Panc1 (cell line): ENCODE measurements at places on chromosomes 1 and 21.

DNA sequence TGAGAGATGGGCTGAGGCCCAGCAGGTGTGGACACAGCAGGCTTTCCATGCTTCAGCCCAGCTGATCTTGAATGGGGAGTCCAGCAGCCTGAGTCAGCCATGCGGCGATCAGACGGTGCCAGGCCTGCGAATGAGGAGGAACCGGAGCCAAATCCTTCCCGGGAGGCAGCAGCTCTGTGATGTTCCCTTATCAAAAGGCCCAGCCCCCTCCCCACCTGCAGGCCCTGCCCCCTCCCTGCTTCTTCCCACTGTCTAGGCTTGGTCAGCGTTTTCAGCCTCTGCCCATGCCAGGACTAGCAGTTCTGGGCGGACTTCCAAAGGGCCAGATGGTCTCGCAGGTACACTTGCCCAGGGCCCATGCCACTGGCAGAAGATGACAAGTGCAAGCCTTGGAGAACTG lies 253.8 kb downstream of the KAZN start:
- DNase-seq = no peak

DNA sequence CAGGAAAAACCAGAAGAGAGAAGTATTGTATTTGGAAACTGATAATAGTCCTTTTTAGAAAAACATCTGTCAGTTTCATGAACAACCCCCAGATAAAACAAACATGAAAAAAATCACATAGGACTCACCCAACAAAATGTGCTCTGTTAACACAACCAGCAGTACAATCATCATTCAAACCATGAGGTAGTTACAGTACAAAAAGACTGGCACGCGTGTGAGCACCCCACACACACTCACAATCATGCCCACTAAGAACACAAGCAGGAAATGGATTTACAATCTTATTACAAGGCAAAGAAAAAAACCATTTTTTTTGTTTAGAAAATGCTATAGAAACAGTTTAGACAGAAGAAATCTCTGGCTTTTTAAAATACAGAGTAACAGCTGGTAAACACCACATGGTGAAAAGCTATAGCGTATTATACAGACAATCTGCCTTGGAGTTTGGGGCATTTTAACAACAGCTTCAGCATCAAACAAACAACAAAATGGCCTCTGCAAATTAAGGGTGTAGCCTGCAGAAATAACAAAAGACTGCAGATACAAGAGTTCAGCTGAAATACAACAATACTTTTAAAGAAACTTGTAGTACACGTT lies 180.0 kb downstream of the CDC7 start:
- no peak for DNase-seq

DNA sequence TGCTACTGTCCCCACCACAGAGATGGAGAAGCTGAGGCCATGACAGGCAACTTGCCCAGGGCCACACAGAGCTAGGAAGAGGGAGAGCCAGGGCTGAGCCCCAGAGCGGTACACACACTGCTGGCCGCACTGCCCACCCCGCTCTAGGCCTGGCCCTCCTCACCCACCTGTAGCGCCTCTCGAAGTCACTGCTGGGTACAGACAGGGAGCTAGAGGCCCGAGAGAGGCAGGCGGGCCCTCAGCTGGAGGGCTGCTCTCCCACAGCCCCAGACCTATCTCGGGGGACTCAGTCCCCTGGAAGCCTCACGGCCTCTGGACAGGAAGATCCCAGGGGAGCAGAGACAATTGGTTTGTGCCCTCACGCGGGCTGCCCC lies 17.3 kb upstream of the PLEKHG5 start:
- DNase-seq = no peak

DNA sequence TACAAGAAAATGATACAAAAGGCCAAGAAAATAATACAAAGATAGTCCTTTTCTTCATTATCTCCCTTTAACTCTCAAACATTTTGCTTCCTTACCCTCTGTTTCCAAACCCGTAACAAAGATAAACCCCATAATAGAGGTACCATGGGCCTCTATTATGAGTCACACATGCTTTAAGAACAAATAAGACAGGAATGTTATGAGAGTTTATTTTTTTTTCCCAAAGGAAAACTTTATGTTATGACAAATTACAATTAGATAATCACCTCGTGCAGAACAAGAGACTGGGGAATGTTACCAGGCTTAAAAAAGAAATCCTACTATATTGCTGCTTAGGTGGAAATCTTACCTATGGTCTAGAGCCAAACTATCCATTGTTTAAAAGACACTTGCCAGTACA lies 272.0 kb downstream of the BRINP3 start:
- DNase-seq = no peak
